Stimulated activated CD4-positive, alpha-beta T cell treated with anti-CD3 and anti-CD28 coated beads, Interleukin-1b, Interleukin-23, amount 100 ng/mL, for 1 hour (primary cell): ENCODE measurements at places on chromosomes 2 and 18.

DNA sequence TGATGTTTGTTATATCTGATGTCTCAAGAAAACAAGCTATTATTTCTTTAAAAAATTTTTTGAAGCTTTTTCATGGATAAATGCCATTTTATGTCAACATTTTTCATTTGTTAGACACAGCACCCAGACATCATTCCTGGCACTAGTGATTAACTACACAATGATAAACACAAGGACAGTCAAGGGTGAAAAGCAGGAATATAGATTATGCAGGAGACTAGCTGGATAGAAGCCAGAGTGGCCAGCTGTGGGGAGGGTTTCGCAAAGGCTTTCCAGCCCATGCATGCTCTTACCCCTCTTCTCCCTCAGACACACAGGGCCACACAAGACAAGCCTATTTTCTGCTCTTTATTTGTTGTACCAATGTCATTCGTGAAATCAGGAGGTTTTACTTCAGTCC is 127.1 kb upstream of the TTC39C start:
- DNase-seq, result no peak

- DNase-seq, result no peak
These were observed 364.1 kb downstream of the SS18 start for GRCh38 chr18:25726298-25726697.

DNA sequence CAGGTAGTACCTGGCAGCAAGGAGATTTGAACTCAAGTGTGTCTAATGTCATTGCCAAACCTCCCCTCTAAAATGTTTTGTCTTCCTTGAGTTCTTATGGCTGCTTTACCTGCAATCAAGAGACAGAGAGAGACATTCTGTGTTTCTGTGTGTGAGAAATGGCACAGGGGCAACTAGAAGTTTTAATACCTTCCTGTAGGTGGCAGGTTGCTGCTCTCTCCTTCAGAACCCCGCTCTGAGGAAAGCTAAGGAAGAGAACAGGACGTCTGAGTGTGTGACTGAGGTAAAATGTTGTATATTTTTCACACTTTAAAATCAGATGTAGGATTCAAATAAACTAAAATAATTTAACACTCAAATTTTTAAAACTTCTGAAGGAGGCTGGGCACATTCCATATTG is 19.2 kb downstream of the DTNA start:
- no peak for DNase-seq

DNA sequence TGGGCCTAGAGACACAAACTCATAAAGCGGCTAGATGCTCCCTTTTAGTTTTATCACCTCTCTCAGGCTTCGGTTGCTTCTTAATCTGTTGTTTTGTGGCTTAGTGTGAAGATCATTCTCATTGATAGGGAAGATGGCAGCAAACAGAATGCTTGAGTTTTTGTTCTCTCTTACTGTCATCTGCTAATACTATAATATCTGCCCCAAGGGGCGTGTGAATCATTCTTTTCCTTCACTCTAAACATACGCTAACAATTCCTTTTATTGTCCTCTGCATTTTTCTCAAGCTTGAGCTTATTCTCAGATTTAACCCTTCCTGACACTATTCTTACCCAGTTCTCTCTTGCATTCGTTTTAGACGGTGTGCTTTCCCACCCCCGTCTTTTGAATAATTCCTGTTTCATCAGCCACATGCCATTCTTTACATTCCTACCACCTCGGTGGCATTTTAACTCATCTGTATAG is 323.9 kb upstream of the NRP2 start:
- DNase-seq, result no peak

DNA sequence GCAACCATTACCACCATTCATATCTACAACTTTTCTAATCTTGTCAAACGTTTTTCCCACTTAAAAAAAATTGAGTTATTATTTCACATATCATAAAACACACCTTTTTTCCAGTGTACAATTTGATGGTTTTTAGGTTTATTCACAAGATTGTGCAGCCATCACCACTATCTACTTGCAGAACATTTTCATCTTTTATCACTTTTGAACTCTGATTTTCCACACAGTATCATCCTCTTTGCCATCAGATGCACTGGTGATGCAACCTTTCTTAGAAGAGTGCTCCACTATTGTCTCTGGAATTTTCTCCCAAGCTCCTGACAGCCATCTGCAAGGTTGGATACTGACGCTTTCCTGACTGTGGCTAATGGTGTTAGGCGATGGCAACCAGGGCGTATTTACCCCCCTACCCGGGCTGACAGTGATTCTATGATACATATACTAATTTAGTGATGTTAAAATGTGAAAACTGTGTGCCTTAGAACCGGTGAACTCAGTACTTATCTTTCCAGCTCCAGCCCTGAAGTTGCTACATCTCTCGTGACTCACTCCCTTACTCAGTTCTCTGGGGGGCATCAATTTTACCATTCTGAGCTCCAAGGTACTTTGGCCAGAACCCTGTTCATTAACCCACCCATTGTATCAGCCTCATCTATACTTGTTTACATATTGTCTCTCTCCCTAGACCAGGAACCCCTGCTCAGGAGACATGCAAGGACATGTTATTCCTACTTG is 105.4 kb upstream of the SPRED2 start:
- DNase-seq, result no peak

DNA sequence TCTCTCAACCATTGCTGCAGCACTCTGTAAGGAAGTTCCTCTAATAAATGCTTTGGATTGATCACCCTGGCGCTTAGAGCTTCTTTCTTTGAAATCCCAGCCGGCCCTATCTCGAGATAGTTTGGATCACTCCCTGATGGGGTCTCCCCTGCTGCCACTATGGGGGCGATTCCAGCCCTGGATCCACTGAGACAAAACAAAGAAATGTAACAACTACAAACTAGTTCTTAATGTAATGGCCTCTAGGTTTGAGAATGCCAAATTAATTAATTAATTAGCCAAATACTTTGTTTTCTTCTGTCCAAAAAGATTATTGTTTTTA is 15.2 kb downstream of the SRSF7 start:
- no peak for DNase-seq

DNA sequence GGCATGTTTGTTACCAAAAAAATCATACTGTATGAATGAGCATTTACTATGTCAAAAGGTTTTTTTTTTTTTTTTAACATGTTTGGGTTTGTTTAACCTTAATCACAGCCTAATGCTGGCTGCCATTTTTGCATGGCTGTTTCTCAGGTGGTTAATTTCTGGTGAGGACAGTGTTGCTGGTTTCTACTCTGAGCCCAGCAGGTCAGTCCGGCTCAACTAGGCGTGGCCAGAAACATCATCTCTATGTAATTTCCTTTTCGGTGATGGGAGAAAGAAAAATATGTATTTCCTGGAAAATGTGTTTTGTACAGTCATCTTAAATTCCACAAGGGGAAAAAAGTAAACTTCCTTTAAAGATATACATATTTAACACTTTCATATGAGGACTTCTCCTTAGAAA is 24.9 kb upstream of the BZW1 start:
- DNase-seq, result no peak

DNA sequence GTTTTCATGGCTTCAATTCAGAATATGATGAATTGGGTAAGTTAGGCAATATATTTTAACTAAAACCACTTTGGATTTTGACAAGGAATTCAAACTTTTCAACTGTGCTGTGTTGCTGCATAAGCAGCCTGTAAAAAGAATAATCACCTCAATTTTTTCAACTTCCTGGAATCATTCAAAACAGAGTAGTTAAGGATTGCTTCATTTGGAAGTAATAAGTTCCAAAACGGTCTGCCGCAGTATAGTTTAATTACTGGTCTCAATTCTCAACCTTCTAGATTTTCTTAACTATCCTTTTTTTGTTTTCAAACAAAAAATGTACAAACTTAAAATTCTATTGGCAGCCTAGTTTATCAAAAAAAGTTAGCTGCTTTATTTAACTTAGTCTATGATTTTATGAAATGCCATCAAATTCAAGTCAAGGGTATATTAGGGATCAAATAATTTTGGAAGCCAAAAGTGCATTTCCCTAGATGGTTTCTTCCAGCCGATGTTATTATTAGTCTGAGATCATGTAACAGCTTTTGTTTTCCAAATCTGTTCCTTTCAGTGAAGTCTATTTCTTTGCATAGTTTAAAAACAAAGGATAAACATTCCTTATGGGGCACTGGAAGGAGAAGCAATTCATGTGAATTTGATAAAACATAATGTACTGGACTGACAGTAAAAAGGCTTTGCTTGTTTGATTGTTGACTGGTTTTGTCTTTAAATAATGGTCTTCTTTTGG is 76.1 kb upstream of the ETAA1 start:
- DNase-seq, result no peak

GRCh38 chr2:144459937-144460336 is 60.0 kb downstream of the ZEB2 start:
- no peak for DNase-seq

- DNase-seq, result no peak
These were observed 81.2 kb upstream of the CYRIA start for GRCh38 chr2:16746833-16747232.

DNA sequence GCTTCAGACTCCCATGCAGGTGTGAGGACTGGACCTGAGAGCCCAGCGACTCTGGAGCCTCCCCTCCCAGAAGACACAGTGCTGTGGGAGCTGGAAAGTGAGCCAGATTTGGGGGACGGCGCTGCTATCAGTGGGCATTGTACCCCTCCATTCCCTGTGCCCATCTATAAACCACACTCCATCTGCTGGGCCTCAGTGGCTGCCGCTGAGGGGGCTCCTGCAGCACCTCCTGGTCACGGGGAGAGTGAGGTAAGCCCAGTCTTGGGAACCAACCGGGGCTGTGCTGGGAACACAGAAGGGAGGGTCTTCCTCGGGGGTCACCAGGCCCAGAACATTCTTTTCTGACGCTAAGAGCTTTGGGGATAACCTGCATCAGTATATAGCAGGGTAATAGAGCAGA is 9.5 kb downstream of the PSD4 start:
- no peak for DNase-seq

- no peak for DNase-seq
These were observed 36.0 kb downstream of the GALNT3 start for GRCh38 chr2:165757906-165758675.

DNA sequence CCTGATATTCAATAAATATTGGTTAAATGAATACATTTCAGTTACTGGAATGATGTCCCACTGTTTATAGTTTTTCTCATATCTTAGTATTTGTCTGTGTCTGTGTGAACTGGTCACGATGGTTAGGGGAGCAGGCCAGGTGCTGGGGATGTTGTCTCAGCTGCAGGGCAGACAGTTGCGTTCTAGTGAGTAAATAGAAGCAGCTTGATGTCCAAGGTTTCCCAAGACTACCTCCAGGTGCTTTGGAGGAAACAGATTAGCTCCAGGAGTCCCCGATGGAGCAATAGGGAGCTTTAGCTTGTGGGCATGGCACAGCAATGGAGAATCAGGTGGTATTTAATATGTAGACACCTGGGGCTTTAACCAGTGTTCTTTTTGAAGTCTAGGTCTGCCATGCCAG is 75.5 kb downstream of the GULP1 start:
- DNase-seq, result no peak

- DNase-seq, result no peak
These were observed 1.5 kb downstream of the MALL start for GRCh38 chr2:110113961-110114591.

DNA sequence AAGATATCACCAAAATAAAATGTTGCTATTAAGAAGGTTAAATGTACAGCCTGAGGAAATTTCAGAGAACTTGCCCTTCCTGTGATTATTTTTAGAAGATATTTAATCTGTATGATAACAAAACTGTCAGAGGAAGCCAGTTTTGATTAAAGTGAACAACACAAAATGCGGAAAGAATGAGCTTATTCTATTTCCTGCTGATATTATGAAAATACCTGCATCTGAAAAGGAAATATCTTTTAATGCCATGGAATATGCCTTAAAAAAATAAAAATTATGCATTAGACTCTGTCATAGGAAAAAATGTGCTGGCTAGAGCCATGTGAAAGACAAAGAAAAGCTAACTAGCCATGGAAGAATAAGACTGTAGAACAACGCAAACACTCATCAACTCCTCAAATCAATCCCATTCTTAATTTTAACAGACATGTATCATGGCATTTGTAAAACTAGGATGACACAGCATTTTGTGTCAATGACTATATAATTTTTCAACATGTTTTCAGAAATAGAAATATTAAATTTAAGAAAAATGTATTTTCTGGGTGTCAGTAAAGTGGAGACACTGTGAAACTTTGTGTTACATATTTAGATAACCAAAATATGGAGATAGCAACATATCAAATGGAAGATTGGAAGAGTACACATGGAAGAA is 1768.2 kb downstream of the SUCLG1 start:
- DNase-seq, result no peak

DNA sequence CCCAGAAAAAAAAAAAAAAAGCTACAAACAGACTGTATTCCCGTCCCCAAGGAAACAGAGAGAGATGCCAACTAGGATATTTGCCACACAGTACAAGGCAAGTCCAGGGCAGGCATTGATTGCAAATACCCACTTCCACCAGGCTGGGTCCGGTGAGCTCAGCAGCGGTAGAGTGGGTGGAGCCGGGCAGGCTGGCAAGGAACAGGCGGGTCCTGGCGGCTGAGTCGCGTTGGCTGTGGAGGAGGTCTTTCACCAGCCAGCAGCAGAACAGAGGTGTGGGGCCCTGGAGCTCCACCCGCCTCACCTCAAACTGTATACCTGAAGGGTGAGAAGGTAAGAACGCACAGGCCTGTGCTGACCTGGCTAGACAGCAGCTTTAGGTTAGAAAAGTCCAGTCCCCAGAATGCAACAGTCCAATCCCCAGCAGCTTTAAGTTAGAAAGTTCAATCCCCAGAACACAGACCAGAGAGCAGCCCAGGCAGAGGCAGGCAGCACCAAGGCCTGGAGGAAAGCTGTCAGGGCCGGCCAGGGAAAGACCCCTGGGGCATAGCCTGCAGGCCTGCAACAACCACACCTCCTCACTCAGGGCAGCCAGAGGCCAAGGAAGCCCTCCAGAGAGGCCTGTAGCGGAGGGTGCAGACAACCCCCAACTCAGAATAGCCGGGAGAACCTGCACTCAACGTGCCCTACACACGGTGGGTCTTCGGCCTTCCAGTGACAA is 21.9 kb upstream of the MTERF4 start:
- no peak for DNase-seq

DNA sequence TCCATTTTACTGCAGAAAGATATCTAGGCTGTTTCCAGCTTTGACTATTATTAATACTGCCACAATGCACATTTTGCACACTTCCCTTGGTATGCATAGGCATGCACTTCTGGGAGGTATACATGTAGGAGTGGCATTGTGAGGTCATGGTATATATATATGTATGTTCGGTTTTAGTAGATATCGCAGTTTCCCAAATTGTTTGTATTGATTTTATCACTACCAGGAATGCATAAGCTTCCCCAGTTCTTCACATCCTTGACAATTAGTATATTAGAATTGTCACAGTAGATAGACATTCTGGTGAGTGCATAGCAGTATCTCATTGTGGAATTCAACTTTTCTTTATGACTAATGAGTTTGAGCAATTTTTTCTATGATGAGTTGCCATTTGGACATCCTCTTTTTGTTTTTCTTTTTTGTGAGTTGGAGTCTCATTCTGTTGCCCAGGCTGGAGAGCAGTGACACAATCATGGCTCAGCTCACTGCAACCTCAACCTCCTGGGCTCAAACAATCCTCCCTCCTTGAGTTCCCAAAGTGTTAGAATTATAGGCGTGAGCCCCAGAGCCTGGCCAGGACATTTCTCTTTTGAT is 4.2 kb upstream of the GRB14 start:
- DNase-seq, result no peak
